ENCODE measurements at places on chromosomes 6 and 20.

DNA sequence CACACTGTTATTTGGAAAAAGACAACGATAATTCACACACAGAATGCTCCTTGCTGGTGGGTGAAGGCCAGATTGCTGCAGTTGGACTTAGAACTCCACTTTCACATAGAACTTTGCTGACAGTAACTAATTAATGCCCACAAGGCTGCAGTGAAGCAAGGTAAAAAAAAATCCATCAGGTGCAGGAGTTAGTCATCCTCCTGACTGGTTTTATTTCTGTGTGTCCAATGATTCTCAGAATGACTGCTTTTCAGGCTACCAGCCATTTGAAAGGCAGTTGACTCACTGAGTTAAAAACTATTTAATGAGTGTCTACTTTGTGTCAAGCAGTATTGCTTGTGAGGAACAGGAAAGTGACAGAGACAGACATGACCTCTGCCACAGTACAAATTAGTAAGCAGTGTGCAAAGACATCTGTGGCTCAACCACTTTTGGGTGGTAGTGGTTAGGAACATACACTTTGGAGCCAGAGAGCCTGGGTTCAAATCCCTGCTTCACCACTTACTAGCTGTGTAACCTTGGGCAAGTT, 41.9 kb downstream of the ELOVL5 start:
- no peak for DNase-seq

DNA sequence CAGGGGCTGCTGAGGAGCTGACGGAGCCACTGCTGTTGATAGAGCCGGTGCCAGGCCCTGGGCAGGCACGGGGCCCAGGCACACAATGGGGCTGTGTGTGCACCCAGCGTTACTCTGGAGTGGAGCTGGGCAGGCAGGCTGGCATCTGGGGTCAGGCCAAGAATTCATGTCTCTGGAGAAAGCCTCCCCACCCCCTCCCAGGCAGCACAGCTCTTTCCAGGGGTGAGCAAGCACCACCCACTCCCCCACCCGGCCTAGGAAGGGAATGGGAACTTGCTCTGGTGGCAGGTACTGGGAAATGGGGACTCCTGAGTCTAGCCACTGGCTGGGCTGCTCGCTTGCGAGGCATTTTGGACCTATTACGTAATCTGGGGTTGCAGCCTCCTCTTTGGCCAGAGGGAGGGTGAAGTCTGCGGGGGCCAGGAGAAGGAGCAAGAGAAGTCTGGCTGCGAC, 22.7 kb downstream of the TFEB start:
- DNase-seq = no peak

- no peak for DNase-seq
Observed at GRCh38 chr6:41719436-41720261, 15.8 kb downstream of the TFEB start.

GRCh38 chr6:27785294-27785693, 126.9 kb downstream of the OR2B2 start:
- no peak for DNase-seq

GRCh38 chr6:35298625-35299140, 1.1 kb downstream of the DEF6 start:
- DNase-seq = no peak

DNA sequence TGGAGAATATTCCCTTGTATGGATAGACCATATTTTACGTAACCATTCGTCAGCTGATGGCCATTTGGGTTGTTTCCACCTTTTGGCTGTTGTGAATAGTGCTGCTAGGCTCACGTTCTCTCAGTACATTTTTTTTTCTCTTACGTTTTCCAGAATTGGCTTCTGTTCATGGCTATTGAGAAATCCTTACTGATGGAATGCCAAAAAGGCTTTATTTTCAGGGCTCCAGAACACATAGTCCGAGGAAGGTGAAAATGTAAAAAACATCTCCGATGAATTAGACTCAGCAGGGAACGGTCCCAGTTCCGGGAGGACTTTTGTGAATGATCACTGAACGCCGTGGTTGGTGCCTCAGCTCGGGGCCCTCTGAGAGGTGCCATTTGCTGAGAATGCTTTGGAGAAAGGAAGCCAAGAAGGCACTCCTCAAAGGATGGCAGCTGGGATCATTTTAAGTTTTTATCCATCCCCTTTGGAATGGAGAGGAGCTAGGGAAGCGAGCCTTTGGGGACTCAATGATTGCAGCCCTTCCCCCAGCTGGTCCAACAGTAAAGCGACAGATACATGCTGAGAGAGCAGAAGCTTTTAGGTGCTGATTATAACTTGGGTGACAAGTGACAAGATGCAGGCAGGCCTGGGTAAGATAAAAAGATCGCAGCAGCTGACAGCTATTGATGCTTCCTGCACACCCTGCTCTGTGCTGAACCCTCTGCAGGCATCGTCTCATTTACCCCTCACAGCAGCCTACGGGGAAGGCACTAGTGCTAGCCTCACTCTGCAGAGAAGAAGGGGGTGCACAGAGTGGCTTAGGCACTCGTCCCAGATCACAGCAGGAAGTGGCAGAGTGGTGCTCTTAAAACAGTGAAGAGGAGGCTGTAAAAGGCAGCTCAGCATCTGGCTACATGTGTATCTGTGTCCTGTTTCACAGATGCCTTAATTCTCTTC, 133.4 kb upstream of the KCNG1 start:
- peak; percentile 69 for DNase-seq

DNA sequence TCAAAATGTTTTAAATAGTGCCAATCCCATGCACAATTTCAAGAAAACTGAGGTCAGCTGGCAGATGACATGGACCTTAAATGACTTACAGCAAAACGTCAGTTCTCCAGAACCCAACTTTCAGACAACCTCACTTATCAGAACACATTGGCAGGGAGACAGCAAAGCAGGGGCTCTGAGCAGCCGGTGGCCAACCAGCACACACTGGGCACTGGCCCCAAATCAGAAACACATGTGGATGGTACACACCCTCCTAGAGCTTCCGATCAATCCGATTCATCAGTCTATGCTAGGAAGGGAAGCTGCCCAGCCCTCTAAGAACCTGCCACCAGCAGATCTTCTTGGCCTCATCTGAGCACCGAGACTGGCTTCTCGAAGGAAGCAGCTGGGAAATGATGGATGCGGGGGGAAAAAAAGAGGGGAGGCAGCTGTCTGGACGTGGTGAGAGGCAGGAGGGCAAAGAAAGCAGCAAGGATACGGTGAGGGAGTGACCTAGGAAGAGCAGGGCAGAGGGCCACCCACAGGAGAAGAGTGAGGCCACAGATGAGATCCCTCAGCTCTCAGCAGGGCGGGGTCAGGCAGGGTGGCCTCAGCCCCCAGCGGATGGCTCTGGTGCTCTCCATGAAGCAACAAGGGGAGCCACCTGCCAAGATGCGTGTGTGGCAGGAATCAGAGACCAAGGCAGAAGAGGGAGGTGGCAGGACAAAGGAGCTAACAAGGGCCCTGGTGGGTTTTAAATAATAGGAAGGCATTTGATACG, 32.9 kb downstream of the TAF4 start:
- peak; percentile 29 for DNase-seq

GRCh38 chr6:15906420-15907016, 222.4 kb upstream of the MYLIP start:
- DNase-seq = no peak

- DNase-seq = no peak
Observed at GRCh38 chr6:51153109-51153508, 334.4 kb downstream of the TFAP2B start.

DNA sequence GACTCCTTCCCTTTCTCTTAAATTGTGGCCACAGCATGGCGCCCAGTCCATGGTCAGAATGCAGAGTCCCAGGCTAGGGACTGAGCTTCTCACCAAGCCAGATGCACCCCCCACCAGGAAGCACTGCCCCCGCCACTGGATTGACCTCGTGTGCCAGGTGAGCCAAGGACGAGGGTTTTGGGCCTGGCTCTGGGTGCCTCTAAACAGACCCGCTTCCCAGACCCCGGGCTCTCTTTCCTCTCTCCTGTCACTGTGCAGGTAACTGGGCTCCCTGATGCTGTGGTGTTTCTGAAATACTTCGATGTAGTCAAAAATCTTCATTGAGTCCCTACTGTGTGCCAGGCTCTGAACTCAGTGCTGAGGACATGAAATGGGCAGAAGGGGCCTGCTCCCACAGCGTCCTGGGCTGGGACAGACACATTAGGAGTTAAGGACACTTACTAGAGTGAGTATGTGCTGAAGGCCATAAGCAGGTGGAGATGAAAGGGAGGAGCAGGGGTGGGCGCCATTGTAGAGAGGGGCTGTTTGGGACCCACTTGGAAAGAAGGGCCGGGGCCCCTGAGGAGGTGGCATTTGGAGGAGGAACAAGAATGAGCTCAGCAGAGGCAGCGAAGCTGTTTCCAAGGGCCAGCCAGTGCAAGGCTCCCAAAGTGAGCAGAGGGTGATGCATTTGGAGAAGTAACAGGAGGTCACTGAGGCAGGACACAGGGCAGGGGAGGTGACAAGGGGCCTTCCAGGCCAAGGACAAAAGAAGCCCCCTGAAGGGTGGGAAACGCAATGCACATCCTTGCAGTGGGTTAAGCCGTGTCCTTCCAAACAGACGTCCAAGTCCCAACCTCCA, 217.1 kb downstream of the ANKRD60 start:
- no peak for DNase-seq

- peak; percentile 95 for DNase-seq
Observed at GRCh38 chr20:53578492-53579222, 15.0 kb downstream of the ZNF217 start.

- DNase-seq = no peak
Observed at GRCh38 chr6:15355683-15356099, 109.8 kb downstream of the JARID2 start.

DNA sequence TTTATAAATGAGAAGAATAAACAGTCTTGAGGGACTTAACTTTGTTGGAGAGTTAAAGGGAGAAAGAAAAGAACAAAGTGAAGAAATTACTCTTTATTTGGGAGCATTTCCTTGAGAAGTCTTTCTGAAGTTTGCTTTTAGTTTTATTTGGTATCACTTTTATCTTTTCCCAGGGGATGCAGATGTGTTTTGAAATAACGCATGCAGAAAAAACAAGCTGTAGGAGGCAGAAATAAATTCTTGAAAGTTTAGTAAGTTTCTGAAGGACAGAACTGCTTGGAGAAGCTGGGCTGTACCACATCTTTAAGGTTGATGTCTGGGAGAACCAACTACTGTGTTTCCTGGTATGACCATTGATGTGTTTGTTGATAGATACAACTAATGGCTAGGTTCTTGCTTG, 75.0 kb downstream of the PLCB4 start:
- peak; percentile 15 for DNase-seq

- DNase-seq = peak; percentile 16
Observed at GRCh38 chr6:22906091-22906549, 336.8 kb downstream of the HDGFL1 start.

GRCh38 chr6:158206740-158207421, 38.7 kb downstream of the GTF2H5 start:
- DNase-seq = no peak

- peak; percentile 58 for DNase-seq
Observed at GRCh38 chr6:116779573-116780164, 14.2 kb upstream of the FAM162B start.

GRCh38 chr20:10501402-10501801, 66.3 kb downstream of the SLX4IP start:
- no peak for DNase-seq

DNA sequence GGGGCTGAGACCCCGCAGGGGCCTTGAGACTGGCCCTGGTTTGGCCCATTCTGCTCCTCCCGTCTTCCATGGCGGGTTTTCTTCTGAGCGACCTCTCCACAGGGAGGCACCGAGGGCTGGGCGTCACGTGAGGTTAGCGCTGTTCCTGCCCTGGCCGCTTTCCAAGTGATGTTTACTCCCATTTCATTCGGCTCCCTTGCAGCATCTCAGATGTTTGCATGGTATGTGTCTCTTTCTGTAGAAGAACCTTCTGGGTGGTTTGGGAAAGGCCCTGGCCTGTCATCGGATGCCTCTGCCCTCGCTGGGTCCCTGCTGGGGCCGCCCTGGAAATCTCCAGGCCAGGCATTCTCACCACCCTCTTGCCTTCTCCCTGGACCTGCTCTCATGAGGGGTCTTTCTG, 17.3 kb downstream of the RAMACL start:
- DNase-seq = no peak

DNA sequence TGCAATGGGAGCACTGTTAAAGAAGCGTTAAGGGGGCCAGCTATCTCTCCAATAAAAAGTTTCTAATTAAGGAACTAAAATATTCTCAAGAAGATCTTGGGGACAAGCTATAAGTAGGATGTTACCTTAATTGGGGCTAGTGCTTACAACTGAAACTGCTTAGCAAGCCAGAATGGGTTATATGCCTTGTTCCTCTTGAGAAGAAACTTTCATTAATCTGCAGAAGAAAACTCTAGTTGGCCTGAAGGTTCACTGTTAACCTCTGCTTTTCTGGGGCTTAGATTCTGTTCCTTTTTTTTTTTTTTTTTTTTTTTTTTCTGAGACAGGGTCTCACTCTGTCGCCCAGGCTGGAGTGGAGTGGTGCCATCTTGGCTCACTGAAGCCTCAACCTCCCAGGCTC, 82.2 kb downstream of the BACH2 start:
- no peak for DNase-seq

DNA sequence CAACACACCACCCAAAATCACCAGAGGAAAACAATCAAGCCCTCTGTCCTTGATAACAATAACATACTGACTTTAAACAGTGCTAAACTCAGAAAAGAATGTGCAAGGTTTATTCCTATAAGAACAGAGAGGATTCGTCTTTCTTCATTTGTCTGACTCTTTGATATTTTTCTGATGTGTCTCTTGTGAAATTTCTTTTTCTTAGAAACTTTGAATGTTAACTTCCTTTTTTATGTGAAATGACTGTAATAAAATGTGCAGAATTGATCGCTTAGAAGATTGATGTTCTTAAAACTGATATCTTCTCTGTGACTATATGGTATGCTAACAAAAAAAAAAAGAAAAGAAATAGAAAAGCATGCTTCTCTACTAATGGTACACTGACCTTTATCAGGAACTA, 947.4 kb upstream of the CITED2 start:
- no peak for DNase-seq
